ENCODE measurements at places on chromosomes 4 and X. TPM values are rescaled to one million over a fixed set of nuclear protein-coding genes. Genes with fewer than 3 reads are reported as not detected.

The RAB33A gene
- 0.69 TPM for total RNA-seq

The TMEM255A gene
- total RNA-seq: not detected

The CXXC4 gene
- 0.40 TPM for total RNA-seq

DNA sequence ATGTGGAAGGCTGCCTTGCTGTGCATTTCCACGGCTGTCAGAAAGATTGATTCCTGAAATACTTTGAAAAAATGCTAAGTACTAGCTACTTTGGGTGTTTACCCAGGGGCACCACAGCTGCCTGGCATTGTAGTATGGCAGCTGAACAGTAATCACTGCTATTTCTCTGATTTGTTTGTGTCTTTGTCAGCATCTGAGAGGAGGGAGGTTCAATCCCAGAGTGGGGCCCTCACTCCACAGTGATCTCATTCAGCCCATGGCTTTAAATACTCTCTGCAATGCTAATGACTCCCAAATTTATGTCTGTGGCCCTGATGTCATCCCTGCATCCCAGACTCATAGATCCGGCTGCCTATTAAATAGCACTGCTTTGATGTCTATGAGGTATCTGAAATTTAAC is 575.3 kb upstream of the MAGEB2 start:
- DNase-seq: no peak

DNA sequence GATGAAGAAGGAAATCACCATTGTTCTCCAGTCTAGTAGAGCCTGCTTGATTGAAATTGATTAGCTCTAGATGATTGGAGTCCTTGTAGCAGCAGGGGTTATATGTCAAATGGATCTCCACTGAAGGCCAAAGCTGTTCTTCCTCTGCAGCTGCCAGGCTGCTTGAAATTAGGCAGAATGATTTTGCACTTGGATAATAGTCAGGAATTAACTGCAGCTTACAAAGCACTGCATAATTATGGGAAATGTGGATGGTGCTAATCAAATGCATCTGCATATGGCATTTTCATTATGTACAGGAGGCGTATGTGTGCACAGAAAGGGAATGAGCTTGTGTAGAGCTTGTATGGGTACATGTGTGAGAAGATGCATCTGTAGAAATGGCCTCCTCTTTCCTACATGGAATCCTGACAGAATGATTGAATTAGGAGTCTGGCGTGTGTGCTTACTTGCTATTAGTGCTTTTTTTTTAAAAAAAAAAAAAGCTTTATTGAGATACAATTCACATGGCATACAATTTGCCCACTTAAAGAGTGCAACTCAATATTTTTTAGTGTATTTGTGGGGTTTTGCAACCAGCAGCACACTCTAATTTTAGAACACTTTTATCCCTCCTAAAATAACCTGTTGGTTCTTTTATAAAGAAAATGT is 65.9 kb downstream of the TMEM131L start:
- no peak for DNase-seq

DNA sequence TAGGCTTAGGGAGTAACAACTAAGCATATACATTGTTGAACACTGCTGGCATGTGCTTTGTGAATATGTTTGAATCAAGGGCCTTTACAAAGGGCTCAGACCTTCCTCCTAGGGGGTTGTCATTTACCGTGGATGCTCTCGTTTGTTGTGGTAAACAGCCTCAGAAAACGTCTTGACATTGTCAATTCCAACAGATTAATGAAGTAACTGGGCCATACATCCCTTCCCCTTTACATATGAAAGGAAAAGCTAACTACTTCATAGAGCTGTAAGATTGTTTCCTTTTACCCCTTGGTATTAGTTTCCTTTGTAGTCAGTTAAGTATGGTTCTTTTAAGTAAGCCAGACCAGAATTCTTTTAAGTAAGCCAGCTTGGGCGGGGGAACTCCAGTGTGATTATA is 42.9 kb downstream of the FAT4 start:
- no peak for DNase-seq

Measured in right lobe of liver (tissue), 6 donors.